GM12864 (cell line): ENCODE measurements at places on chromosomes 4 and X.

DNA sequence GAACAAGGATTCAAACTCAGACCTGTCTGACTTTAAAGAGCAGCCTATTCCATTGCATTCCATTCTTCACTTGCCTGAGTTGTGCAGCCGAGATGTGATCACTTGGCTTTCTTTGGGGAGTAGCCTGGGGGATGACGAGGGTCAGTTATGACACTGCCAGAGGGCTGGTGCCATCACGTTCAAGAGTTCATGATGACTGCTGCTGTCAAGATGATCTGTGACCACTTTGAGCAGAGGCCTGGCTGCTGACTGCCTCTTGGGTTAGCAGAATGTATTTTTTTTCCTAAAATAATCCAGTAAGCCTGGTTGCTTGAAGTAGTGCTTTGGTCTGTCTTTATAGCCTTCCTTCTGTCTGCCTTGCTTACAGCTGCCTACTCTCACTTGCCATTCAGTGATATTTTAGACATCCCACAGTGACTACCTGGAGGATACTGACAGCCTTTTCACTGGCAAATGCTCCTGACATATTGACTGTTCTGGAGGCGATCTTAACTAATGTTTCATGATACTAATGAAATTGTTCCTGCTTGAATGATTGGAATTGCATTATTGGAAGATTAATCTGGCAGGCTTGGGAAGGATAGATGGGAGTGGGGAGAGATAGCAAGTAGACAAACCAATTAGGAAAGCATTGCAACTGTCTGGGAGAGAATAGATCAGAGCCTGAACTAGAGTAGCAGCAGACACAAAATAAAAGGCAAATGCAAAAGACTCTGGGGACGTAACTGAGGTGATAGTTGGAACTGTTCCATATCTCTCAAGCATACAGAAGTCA, 221.6 kb upstream of the LCORL start:
- no peak for DNase-seq

DNA sequence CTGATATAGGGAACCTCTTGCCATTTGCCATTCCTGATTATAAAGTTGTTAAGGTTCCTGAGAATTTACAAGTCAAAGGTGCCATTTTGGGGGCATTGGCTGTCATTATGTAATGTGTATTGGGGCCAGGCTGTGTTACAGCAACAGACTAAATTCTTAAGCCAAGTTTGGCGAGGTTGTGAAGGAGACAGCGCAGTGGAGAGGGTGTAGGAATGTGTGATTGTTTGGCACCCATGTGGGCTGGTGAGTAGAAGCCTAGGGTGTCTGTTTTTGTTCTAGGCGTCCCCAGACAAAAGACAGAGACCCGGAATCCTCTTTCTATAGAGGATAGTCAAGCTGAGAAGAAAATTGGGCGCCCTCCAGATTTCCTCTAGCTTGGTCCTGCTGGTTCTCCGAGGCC, 2535.3 kb downstream of the PCDH7 start:
- no peak for DNase-seq

GRCh38 chrX:76064825-76065224, 108.0 kb upstream of the PBDC1 start:
- DNase-seq = no peak

- peak; percentile 57 for DNase-seq
Measured at GRCh38 chrX:100685284-100685996, 41.4 kb downstream of the SRPX2 start.

GRCh38 chr4:128863312-128864075, 54.0 kb downstream of the JADE1 start:
- DNase-seq = peak; percentile 25

DNA sequence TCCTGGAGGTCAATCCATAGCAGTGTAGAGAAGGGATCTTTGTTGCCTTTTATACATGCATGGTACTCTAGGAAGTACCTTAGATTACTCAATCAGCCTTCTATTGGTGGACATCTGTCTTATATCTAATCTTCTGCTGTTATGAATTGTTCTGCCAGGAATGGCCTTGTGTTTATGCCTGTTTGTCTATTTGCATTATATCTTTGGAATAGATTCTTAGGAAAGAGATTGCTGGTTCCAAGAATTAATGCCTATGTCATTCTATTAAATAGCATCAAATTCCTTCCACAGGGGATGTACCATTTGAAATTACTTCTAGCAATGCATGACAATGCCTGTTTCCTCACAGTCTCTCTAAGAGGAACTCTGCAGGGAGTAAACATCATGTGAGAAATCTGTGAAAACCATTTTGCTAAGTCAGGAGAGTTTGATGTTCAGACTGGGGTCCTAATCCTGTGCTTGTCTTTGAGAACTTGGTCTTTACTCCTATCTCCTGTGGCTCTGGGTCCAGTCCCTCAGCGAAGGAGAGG, 42.5 kb downstream of the BEX3 start:
- DNase-seq = no peak

DNA sequence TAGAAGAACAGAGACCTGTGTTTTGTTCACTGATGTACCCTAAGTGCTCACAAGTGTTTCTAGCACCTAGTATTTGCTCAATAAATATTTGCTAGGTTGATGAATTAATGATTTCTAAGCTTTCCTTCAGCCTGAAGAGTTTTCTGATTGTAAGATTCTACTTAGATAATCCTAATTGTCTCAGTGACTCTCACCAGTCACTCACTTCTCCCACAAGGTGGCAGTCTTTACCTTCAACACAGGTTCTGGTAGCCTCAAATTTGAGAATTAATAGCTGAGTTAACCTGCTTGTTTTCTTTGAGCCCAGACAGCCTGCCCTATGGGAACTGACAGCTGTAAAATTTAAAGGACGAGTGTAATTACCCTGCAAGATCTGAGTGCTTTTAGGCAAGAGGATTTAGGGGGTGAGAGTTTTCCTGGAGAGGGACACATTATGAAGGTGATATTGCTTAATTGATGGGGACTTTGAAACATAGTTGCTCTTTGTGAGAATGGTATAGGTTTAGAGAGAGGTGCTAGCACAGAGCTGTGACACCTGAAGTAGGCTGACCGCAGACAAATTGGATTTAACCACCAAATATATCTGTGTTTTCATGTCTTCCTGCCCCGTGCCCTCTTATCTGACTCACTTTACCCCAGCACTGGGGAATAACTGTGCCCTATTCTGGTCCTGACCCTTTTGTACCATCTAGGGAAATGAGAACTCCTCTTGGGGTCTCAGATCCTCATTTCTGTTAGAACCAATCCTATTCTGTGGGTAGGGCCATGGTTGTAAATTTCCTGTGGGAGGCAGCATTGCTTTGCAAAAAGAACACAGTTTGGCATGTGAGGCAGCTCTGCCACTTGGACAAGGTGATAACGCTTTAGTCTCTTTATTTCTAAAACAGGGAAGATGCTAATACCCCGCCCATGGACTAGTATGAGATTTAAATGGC, 27.7 kb downstream of the CD38 start:
- DNase-seq = peak; percentile 27

GRCh38 chr4:80189956-80190677, 7.2 kb upstream of the PRDM8 start:
- no peak for DNase-seq

DNA sequence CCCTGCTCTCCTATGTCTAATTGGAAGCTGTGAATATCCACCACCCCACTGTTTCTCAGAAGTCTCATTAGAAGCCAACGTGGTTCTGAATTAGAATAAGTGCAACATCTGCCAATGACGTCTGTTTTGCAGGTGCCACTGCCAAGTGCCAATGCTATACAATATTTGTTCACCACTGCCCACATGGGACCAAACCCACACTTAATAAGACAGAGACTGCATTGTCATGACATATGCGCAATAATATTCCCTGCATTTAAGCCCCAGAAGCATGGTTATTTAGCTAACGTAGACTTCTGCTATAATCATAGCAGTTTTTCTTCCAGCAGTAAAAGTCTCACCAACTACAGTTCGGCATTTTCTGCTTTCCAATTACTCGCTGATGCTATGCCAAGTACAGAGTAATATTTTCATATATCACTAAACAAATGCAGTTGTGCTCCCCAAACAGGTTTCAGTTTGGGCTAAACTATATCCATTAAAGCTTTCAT, 262.5 kb upstream of the PCDH18 start:
- DNase-seq = no peak

DNA sequence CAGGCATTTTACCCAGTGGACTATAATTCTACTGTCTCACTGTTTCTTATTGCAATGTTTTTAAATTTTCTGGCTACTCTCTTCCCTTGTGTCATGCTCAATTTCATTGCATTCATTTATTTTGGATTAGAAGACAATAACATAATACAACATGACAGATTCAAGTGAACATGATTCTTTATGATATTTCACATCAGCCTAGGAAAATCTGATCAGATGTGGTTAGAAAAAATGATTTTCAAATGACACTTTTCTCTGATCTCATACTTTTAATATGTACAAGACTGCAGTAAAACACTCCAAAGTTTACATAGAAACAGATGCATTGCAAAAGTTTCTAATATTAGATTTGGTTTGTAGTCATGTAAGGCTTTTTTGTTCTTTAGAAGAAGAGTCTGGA, 586.0 kb downstream of the ACTRT1 start:
- DNase-seq = no peak

DNA sequence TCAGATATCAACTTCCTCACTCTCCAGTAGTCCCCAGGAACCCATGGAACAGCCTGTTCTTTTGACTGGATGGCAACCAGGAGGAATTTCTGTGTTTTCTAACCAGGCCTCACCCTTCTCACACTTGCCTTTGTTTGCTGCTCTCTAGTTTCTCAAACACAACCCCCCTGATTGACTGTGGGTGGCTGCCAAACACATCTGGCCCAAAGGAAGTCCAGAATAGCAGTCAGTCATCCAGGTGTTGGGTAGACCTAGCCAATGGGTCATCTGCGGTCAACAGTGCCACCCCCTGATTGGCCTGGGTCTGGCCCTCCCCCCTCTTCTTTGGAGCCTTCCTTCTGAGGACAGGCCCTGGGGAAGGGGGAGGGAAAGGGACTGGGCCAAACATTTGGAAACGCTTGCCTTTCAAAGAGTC, 53.7 kb downstream of the MSX1 start:
- no peak for DNase-seq

DNA sequence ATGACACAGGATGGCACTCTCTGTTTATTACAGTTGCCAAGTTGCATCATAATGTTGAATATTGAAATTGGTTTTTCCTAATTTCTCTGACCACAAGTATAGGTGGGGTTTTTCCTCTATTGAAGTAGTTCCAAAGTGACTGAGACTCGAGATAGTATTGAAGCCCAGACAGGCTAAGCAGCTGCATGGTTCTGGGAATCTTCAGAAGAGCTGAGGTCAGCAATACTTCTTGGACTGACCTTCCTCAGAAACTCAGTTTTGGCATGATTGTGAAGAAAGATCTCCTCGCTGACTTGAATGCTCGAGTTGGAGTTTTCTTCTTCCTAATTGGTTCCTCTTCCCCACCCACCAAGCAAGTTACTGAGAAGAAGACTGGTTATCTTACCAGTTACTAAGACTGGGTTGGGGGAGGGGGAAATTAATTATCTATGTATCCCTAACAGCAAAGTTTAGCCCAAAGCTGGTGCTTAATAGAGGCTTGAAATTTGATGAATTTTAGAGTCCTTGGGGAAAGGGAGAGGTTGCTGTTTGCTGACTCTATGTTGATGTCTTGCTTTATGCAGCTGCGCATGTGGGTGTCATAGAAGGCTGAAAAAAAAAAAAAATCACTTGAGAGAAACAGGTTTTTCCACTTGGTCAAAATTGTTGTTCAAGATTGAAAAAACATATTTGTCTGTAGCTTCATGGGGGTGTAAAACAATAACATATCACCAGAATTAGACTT, 91.1 kb downstream of the P2RY10 start:
- DNase-seq = no peak
